ENCODE measurements at places on chromosomes 13 and 19. TPM values are rescaled to one million over a fixed set of nuclear protein-coding genes. Genes with fewer than 3 reads are reported as not detected.
A peak's percentile ranks its signal among the peaks of the same experiment; 100 is the strongest.

DNA sequence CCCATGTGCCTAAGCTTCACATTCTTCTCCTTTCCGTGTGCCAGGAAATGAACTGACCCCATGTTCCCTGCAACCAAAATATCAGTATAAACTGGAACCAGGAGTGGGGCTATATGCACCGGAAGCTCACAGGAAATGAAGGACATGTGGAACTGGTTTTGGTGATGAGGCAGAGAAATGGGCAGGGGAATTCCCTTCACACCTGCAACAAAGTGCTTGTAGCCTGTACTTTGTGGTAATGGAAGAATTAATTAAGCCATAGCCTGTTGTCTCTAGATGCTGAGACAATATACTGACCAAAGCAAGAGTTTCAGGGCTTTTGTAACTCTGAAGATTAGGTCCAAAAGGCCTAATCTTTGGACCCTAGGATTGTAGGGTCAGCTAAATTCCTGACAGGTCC is 15.5 kb upstream of the UGGT2 start:
- no peak for DNase-seq

- no peak for DNase-seq
Observed at GRCh38 chr13:40496035-40496810, 170.2 kb downstream of the FOXO1 start.

DNA sequence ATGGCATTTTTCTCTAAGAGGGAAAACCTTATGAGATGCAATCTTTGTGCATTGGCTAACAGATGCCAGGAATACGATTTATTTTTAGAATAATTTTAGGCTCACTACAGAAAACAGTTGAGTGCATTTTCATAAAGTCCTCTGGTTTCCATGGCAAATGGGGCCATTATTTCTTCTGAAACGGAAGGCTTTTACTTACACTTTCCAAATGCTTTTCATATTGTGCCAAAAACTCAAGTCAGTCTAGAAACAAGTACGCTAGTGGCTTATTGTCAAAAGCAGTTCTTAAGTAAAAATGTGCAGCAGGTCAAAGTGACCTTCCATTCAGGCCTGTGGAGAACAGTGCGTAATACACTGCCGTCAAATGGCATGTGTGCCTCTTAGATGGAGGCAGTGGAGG is 628.7 kb downstream of the EFNB2 start:
- DNase-seq, result no peak

GRCh38 chr19:38336638-38337359 is 1.2 kb downstream of the CATSPERG start:
- peak; percentile 88 for DNase-seq

DNA sequence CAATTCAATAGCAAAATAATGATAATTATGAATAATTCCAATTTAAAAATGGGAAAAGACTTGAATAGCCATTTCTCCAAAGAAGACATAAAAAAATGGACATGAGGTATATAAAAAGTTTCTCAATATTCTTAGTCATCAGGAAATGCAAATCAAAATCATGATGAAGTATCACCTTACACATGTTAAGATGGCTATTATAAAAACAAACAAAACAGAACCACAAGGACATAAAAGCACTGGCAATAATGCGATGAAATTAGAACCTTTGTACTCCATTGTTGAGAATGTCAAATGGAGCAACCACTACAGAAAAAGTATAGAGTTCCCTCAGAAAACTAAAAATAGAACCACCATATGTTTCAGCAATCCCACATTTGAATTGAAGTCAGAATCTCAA is 1186.1 kb downstream of the SLITRK5 start:
- no peak for DNase-seq

GRCh38 chr13:78594456-78594975 is 8.8 kb downstream of the POU4F1 start:
- peak; percentile 40 for DNase-seq

- no peak for DNase-seq
Observed at GRCh38 chr13:56039992-56040391, 1100.7 kb upstream of the PRR20A start.

GRCh38 chr13:97933776-97934175 is 19.7 kb upstream of the IPO5 start:
- no peak for DNase-seq

GRCh38 chr13:100674572-100674871 is at the start of gene TMTC4:
TSS of gene TMTC4 (minus strand) at chr13:100674795. CDS start at chr13:100670362, 4,433 bp downstream.
- no peak for DNase-seq

DNA sequence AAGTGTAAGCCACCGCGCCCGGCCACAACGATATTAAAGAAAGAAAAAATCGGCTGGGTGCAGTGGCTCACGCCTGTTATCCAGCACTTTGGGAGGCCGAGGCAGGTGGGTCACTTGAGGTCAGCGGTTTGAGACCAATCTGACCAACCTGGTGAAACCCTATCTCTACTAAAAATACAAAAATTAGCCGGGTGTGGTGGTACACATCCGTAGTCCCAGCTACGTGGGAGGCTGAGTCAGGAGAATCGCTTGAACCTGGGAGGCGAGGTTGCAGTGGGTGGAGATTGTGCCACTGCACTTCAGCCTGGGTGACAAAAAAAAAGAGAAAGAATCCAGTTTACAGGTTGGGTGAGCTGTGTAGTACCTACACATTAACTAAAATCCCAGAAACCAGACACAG is 99.9 kb upstream of the CACNA1A start:
- no peak for DNase-seq

DNA sequence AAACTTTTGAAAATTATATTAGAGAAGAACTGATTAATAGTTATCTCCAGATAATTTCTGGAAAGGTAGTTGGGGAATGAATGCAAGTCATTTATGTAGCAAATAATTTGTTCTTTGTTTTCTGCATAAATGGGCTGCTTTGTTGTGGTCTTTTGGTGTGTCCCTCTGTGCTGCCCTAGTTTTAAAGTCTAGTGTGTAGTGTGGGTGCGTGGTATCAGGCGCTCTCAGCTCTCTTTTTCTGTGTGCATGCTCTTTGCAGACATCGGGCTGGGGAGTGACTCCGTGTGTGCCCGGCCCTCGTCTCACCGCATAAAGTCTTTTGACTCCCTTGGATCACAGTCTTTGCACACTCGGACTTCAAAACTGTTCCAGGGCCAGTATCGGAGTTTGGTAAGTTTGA is 94.5 kb downstream of the ARHGEF7 start:
- DNase-seq, result no peak

GRCh38 chr13:85828094-85828684 is 29.0 kb upstream of the SLITRK6 start:
- peak; percentile 21 for DNase-seq

GRCh38 chr13:91816263-91816807 is 417.9 kb downstream of the GPC5 start:
- no peak for DNase-seq

GRCh38 chr19:8306235-8307054 is 1.7 kb downstream of the CD320 start:
- no peak for DNase-seq

DNA sequence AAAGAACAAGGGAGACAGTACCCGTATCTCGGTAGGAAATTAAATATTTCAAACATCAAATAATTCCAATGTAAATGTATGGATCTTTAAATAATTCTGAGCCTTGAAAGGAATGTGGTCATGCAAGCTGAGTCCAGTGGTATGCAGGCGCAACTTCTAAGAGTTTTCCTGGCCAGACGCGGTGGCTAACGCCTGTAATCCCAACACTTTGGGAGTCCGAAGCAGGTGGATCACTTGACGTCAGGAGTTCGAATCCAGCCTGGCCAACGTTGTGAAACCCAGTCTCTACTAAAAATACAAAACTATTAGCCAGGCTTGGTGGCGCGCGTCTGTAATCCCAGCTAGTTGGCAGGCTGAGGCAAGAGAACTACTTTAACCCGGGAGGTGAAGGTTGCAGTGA is 1.1 kb upstream of the ZNF845 start:
- no peak for DNase-seq

GRCh38 chr13:29959086-29959485 is 108.7 kb upstream of the UBL3 start:
- DNase-seq, result no peak

DNA sequence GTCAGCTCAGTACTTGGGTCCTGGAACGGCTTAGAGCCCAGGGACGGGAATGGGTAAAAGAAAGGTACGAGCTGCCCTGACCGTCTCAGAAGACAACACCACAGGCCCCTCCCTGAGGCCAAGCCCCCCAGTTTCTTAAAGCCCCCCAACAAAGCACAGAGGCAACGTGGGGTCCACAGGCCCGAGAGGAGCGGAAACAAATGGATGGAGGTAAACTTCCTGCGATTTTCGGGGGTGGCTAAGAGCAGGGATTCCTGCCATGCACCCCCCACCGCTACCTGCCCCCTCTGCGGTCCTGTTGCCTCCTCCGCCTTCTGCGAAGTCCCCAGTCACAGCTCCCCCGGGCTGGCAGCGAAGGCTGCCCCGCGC is 48.2 kb downstream of the PTPRS start:
- DNase-seq, result no peak

DNA sequence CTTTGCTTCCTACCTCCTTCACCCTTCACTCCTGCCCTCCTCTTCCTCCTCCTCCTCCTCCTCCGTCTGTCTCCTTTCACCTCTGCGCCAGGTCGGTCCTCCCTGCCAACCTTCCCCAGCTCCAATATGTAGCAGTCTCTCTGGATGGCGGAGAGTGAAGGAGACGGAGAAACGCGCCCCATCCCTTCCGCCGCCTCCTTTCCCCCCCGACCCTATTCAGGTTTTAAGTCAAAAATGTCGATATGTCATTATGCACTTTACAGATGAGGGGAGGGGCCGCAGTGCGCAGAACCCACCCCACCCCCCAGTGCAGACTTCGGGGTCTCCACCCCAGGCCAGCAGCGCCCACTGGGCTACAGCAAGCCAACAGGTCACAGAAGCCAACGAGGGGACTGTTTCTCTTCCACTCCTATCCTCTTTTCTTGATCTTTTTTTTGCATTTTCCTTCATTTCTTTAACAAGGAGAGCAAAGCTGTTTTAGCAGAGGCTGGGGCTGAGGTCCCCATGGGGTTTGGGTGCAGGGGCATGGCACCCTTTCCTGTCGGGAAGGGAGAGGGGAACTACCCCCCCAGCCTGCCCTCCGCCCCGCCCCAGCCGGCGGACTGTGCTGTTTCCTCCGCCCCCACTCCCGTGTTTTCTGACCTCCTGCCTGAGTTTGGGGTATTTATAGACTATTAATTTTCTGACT is 9.2 kb downstream of the MIDN start:
- no peak for DNase-seq

GRCh38 chr13:77416666-77417212 is 89.8 kb upstream of the MYCBP2 start:
- DNase-seq, result no peak

- DNase-seq, result no peak
Observed at GRCh38 chr13:98752467-98753290, at the start of gene SLC15A1. TSS of gene SLC15A1 (minus strand) at chr13:98752672. CDS start at chr13:98752598, 74 bp downstream.

DNA sequence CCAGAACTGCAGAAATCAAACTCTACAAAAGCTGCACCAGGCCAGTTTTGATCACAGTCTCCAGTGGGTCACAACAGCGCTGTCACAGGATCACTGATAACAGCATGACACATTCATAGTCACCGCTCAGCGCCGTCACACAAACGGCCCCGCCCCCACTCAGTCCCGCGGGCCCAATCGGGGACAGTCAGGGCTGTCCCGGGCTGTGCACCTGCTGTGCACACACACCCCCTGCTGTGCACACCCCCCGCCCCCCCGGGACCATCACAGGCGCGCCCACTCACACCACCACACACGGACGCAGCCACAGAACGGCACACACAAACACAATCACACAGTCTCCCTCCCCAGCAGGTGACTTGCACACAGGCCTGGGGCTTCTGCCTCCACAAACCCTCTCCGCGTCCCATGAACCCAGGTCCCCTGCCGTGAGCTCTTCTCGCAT is 435 bp upstream of the ZNF382 start:
- DNase-seq, result peak; percentile 73

TNFAIP8L1 gene
- 38.6 TPM for polyA plus RNA-seq

All from brain (organoid and tissue), 16 donors.